ENCODE measurements at places on chromosomes 11 and 22.

- no peak for DNase-seq
These were observed 71.2 kb downstream of the FBXO7 start for GRCh38 chr22:32545801-32546200.

- DNase-seq: peak; percentile 96
These were observed 31.1 kb downstream of the TMEM45B start for GRCh38 chr11:129846508-129847335.

DNA sequence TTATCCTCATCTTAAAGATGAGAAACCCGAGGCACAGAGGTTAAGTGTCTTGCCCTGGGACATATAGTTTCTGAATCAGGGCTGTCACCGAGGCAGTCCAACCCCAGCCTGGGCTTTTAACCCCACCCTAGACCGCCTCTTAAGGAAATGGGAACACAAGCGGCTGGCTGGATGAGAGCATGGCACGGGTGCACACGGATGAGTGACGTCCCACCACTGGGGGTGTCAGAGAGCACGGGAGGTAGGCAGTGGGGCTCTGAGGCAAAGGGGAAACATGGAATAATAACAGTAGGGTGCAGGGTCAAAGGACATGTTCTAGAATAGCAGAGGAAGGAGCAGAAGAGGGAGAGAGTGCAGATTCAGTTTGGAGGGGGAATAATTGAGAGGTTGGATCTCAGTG, 22.3 kb downstream of the PPFIBP2 start:
- DNase-seq: peak; percentile 1

DNA sequence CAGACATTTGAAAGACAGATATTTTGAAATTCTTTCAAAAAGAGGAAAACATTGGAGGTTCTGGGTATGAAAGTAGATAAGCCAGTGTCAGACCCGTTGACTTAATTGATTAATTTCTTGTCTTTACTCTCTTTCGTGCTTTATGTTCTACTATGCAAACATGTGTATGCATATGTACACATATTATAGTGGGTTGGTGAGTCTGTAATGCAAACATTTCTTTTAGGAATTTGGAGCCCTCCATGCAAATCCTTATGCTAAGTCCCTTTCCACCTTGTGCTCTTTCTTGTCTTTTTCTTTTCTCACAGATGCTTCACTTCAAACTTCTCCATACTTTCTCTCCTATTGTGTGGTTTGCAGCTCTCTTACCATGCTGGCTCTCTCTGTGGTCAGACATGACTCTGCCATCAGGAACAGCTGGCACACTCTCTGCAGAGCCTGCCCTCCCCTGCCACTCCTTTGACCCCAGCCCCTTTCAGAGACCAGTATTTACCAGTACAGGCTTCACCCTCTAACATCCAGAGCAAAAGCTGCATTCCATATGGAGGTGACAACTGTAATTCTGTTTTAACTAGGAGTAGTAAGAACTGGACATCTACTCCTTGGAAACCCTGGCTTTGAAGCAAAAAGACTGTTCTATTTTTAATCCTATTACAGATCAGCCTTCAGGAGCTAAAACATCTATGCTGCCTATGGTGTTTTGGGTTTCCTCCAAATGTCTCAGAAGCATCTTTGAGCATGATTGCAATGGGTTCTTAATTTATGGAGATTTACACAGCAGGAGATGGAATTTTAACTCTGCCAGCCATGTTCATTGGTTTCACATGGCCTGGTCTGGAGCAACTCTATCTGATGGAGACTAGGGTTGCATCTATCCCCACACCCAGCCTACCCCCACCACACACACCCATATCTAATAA, 386.9 kb upstream of the FAT3 start:
- no peak for DNase-seq

DNA sequence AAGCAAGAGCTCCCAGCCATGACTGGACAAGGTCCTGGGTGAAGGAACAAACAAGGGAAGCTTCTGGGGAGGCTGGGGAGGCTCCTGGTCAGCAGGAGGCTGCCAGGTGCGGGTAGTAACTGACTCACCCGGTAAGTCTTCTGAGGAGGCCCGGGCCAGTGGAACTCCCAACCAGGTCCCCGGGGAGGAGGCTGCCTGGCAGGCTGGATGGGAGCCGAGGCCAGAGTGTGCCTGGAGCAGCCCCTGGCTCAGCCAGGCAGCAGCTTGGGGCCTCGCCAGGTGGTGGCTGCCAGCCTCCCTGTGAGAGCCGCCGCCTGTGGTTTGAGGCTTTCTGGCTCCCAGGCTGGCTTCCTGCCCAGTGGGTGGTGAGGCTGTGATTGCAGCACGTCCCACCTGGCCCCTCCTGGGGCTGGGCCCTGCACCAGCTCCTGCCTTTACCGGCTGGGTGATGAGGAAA, 46.2 kb downstream of the IGF2 start:
- DNase-seq: peak; percentile 94

GRCh38 chr11:10450462-10451425, 4.3 kb upstream of the AMPD3 start:
- no peak for DNase-seq

- DNase-seq: no peak
These were observed 1.2 kb downstream of the VEGFB start for GRCh38 chr11:64235437-64236161.
